ENCODE measurements at places on chromosomes 6 and 20.

GRCh38 chr20:33925867-33926266 is 67.8 kb upstream of the RALY start:
- DNase-seq = no peak

DNA sequence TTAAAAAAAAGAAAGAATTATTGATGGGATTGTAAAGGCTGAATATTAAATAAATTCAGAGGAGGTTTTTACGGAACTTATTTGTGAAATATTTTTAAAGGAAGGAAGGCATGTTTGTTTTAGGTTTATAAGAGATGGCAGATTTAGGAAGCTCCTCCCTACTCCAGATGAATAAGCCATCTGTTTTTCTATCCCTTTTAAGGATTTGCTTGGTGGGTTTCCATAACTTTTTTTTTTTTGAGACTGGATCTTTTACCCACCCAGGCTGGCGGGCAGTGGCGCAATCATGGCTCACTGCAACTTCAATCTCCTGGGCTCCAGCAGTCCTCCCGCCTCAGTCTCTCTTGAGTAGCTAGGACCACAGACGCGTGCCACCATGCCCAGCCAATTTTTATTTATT is 30.4 kb downstream of the PTPRA start:
- DNase-seq = no peak

DNA sequence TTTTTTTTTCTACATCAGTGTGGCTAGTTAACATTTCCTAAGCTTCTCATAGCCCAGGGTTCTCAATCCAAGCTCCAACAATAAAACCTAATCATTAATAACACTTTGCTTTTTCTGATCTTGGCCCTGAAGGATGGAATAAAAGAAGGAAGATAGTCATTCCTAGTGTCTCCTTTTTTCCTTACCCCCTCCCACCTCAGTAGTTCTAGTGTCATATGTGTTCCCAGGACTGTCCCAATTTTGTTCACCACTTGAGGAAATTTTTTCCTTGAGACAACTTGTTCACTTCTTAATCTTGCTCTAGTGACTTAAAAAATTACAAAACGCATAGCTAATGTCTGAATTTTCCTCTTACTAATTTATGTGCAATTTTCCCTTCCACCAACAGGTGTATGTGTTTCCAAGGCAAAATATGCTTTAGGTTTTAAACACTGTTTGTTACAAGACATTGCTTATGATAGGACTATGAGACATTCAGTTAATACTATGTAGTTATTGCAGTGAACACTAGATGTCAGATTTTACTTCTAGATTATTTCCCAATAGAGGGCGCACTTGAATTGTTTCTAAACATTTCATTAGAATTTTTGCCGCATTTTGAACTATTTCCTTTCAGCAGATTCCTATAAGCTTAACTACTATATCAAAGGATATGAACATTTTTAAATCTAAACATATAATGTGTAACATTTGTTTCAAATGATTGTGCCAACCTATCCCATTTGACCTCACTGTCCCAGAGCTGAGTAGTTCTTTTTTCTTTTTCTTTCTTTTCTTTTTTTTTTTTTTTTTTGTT is 18.5 kb upstream of the C6orf141 start:
- peak; percentile 66 for DNase-seq

DNA sequence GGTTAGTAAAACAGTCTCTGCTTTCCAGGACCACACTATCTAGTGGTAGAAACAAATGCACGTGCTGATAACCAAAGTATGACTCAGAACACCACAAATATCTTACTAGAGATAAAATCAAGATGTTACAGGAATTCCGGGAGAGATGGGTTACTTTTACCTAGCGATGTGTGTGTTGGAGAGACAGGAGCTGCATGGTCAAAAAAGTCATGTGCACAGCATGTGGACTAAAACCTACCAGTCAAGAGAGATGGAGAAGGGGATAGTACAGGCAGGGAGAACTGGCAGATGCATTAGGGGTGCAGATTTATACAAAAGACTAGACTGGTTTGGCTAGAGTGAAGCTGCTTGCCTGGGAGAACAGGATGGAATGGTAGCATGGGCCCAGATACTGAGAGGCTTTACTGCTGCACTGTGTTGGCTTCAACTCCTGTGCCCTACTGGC is 75.3 kb upstream of the MRAP2 start:
- no peak for DNase-seq

Data from NCI-H2081 (cell line).